ENCODE measurements at places on chromosomes 1 and 21.

DNA sequence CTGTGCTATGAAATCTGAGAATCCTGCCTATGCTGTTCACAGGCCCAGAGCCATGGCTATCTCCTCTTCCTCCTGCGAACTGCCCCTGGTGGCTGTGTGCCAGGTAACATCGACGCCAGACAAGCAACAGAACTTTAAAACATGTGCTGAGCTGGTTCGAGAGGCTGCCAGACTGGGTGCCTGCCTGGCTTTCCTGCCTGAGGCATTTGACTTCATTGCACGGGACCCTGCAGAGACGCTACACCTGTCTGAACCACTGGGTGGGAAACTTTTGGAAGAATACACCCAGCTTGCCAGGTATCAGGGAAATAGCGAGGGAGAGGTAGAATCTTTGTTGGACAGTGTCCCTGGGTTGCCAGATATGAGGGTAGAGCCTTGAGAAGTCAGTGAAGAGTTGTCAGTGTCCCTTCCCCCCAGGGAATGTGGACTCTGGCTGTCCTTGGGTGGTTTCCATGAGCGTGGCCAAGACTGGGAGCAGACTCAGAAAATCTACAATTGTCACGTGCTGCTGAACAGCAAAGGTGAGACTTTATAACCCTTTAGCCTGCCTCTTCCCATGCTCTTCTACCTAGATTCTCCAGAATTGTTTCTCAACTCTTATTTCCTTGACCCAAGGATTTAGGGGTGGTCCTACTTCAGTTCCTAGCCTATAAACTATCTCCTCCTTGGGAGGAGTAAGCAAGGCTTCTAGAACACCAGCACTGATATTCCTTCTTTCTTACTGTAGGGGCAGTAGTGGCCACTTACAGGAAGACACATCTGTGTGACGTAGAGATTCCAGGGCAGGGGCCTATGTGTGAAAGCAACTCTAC, 1.4 kb downstream of the NIT1 start:
- peak; percentile 63 for DNase-seq

DNA sequence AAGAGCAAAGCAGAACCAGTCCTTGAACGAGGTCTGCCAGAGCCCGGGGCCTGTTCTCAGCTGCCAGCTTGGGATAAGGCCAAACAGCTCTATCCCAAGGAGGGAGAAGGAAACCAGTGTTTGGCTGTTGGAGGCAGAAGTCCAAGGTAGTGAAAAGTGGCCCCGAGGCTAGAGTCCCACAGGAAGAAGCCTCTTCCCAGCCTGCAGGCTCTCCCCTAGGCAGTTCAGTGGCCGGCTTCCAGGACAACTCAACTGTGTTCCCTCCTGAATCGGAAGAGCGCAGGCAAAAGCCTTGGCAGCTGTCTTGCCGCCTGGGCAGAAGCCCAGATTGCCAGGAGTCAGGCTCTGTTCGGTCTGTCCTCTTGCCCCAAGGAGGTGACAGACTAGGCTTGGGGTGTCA, 19.3 kb downstream of the QSOX1 start:
- DNase-seq, result no peak

- DNase-seq, result no peak
These were observed 38.6 kb downstream of the TARBP1 start for GRCh38 chr1:234440348-234440747.

GRCh38 chr1:8285103-8285502, 32.8 kb upstream of the SLC45A1 start:
- no peak for DNase-seq

- DNase-seq, result no peak
These were observed 45.2 kb upstream of the DPT start for GRCh38 chr1:168774241-168774640.

DNA sequence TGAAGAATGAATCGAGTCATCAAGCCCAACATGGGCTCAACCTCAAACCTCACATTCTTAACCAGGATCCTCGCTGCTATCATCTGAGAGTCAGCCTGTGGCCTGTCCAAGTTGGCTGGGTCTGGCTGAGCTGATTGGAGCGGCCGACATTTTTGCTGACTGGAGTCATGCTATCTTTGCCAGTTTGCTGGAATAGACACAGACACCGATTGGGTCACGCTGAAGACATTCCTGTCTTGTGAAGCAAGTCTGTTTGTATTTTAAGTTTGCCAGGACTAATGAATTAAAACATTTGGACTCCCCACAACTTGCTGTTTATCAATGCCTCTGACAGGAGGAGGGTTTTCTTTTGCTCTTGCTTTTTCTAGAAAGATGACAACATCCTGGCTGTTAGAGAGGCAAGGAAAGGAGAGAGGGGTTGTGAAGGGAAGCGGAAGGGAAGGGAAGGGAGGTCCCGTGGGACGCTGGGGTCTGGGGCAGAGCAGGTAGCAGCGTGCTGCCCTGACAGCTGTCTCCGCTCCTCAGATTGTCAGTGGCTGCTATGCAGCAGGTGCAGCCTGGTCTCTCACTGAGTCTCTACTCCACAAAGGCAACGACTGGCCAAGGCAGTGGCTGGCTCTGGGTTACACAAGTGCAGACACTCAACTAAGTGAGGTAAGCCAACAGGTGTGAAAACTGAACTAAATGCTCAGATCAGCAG, at the start of gene MAP3K7CL:
Gene MAP3K7CL (plus strand): TSS at position 375 of the 700 bp plus-strand sequence. CDS start 2,701 bp downstream, outside the sequence.
- DNase-seq, result no peak

GRCh38 chr1:111406321-111406768, 21.2 kb downstream of the OVGP1 start:
- no peak for DNase-seq

- DNase-seq, result no peak
These were observed 194.2 kb upstream of the FMN2 start for GRCh38 chr1:239897458-239897857.

- no peak for DNase-seq
These were observed 57.4 kb downstream of the ZNF648 start for GRCh38 chr1:182003953-182004586.

DNA sequence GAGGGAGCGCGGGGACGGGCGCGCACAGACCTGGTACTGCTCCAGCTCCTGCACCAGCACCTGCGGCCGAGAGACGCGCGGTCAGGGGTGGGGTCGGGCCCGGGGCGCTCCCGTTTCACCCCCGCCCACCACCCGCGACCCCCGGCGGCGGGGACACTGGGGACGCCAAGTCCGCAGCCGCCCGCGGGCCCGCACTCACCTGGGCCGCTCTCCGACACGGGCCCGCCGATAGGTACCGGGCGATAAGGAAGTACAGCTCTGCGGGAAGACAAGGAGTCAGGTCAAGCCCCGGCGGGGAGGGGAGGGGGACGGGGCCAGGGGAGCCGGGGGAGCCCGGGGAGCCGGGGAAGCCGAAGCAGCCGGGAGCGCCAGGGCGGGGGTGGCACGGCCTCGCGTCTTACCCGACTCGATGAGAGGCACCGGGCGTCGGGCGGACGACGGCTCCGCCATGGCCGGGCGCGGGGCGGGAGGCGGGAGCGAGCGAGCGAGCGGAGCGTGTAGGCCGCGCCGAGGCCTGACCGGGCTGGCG, 326 bp downstream of the BRWD1 start:
- DNase-seq, result no peak

- DNase-seq, result no peak
These were observed 56.0 kb downstream of the PTPRU start for GRCh38 chr1:29292344-29292743.

DNA sequence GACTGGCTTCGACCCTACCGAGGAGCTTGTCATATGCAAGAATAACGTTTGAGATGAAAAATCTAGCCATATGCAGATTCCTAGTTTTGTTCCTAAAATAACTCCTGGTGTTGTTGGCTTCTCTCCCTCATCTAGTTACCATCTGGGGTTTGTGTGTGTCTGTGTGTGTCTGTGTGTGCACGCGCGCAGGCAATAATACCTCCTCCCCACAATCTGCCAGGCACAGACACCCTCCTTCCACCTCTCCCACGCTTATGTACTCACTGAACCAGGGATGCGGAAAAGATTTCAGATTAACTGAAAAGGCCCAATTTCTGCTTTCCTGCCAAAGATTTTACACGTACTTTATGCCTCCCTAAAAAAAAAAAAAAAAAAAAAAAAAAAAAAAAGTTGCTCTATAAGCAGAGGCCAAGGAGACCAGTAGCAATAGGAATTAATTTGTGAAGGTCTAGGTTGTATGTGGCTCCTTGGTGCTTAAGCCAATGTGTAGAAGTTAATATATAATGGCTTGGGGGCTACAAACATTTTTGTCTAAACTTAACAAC, 452.7 kb downstream of the NUF2 start:
- peak; percentile 3 for DNase-seq

DNA sequence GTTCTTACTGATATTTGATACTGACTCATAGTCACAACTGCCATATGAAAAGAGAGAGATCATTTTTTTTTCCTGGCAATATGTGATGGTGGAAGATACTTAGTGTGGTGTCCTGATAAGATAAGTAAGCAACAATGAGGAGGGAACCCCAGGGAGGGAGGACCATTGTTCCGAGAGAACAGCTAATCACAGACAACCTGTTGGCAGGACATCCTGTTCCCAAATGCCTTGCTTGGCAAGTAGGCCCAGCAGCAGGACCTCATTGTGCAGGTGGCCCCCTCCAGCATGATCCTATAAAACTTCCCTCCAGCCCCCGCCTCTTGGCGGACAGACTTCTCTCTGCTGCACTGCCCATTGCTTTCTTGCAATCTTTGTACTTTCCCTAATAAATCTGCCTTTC, 329.4 kb upstream of the CHRM3 start:
- DNase-seq, result no peak

DNA sequence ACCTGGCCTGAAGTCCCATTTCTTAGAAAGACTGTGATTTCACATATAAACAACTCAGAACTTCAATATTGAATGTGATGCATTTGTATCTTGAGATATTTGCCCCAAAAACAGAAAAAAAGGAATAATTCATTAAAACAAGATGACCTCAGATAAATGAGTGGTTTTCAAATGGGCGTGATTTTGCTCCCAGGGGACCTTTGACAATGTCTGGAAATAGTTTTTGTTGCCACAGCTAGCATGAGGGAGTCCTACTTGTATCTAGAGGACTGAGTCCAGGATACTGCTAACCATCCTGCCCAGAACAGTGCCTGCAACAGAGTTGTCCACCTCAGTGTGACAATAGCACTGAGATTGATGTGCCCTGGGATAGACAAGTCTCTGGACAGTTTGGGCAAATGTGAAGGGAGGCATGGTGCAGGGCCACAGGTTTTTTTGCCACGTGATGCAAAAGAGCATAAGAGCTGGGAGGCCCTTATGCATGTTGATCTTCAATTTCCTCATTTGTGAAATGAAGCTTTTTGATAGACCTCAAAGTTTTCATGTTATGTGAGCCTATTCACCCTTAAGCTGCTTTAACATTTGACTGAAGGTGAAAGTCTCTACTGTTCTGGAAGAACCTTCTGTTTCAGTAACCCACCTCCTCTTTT, 46.2 kb downstream of the MAP3K7CL start:
- no peak for DNase-seq

DNA sequence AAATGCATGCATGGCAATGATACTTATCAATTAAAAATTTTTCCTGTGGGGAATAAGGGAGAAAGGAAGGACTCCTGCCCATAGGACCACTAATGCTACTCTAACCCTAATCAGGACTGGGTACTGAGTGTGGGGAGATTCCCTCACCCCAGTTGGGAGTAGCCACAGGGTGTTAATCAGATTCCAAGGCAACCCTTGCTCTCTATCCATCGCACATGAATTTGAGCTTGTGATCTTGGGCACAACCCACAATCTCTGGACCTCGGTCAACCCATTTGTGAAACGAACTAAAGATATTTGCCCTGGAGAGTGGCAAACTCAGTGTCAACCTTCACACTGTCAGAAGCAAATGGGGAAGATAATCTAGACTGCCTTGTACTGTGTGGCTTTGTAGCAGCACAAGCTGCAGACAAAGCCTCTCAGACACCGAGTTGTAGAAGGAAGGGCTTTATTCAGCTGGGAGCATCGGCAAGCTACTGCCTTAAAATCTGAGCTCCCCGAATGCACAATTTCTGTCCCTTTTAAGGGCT, 69.5 kb downstream of the SERINC2 start:
- DNase-seq, result no peak

GRCh38 chr1:202127836-202128622, 5.3 kb downstream of the GPR37L1 start:
- no peak for DNase-seq

GRCh38 chr1:34923490-34923889, 6.0 kb downstream of the DLGAP3 start:
- DNase-seq, result no peak

DNA sequence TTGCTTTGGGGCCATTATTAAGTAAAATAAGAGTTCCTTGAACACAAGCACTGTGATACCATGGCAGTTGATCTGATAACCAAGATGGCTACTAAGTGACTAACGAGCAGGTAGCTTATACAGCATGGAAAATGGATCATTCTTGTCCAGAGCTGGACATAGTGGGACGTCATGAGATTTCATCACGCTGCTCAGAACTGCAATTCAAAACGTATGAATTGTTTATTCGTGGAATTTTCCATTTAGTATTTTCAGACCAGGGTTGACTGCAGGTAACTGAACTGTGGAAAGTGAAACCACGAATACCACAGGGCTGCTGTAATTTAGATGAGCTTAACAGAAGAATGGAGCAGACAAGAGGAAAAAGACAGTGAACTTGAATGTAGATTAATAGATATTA, 38.9 kb downstream of the CCDC18 start:
- peak; percentile 53 for DNase-seq

- DNase-seq, result no peak
These were observed 104.0 kb upstream of the PPP2R5A start for GRCh38 chr1:212181015-212181882.

- DNase-seq, result peak; percentile 48
These were observed at the start of gene TRAF5 for GRCh38 chr1:211326528-211327345. TRAF5 (plus strand) TSS chr1:211326833; CDS start chr1:211353240, 26,407 bp downstream.

DNA sequence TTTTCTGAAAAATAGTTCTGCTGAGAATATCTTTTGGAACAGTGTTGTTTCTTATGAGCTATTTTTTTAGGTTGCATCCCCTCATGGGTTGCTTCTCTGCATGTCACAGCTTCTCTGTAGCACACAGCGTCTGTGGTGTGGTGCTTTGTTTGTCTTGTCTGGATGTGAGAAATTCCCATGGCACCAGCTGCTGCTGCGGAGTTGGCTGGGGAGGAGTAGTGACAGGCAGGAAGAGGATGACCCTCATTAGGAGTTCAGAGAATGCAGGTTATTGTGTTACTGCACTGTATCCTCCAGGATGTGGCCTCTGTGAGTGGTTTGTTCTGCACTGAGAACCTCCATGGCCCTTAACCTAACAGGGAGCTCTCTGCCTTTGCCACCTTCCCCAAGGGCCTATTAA, 64.8 kb downstream of the TSEN15 start:
- DNase-seq, result no peak

DNA sequence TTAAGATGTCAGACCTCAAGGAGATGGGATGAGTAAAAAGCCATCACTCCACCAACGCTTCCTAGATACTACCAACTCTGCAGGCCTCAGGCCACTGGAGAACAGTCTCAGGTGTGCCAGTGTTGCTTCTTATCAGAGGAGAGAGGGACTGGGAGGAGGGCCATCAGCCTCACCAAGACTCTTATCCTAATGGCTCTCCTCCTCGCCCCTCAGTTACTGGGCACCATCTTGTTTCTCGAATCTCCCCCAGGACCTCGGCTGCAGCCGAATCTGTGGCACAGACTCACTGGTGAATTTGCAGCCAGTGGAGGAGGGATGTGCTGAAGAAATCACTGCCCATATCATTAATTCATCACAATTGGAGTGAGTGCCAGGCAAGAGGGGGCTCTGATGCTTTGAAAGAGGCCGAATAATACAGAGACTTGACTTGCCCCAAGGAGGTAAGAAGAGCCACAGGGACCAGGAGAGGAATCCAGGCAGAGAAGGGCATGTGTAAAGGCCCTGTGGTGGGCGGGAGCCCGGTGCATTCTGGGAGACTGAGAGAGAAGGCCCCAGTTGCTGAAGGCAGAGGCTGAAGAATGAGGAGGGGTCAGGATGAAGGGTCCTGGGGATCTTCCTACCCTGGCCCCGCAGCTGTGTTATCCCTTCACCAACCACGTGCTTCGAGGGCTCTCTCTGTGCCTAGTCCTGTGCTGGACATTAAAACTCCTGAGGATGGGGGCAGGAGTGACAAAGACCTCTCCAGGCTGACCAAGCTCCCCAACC, 129.8 kb downstream of the PTPRU start:
- DNase-seq, result no peak

Data from KBM-7 (cell line).